ENCODE measurements at places on chromosomes 3 and 15.

- no peak for DNase-seq
These were observed 421.8 kb downstream of the NLGN1 start for GRCh38 chr3:173819368-173819767.

DNA sequence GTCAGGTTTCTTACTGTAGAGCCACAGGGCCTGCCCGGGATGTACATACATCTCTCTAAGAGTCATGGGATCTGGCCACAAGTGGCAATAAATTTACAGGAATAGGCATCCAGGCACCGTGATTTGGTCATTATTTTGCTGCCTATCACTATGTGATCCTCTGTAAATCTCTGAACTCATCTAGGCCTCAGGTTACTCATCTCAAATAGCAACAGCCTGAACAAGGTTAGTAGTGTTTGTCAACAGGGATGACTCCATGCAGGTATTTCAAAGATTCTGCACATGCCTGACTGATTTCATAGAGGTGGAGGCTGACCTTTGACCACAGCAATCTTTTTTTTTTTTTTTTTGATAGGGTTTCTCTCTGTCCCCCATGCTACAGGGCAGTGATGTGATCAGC lies 88.8 kb upstream of the TBL1XR1 start:
- peak; percentile 77 for DNase-seq

DNA sequence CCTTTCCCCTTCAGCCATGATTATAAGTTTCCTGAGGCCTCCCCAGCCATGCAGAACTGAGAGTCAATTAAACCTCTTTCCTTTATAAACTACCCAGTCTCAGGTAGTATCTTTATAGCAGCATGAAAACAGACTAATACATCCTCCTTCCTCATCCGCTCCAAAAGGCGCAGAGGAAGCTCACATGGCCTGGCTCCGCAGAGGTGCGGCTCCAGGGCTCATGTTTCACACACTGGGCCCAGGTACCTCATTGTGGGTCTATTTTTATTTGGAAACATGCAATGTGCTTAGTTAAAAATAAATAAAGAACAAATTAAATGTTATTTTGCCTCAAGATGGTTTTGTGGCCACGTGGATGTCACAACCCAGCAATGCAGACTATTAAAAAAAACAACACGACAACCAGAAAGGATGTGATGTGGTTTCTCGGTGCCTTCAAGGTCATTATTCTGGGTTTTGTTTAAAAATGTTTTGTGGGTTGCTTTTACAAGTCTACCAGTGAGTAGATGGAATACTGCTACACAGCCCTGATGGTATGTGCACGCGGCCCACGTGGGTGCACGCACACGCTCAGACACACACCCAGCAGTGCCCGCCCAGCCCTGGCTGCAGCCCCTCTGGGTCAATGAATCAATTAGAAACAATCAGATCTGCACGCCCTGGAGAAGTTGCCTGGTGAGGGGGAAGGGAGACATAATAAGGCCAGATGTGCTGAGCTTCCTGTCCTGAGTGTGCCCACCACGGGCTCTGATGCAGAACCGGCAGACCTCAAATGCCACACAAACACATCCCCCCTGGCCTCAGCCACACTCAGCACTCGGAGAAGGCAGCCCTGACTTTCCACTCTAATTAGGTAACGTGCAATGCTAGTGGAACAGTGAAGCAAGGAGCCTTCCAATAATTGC lies 140.1 kb downstream of the ADAMTS17 start:
- DNase-seq, result peak; percentile 48

GRCh38 chr3:146454796-146455195 lies 14.6 kb downstream of the PLSCR2 start:
- DNase-seq, result no peak

DNA sequence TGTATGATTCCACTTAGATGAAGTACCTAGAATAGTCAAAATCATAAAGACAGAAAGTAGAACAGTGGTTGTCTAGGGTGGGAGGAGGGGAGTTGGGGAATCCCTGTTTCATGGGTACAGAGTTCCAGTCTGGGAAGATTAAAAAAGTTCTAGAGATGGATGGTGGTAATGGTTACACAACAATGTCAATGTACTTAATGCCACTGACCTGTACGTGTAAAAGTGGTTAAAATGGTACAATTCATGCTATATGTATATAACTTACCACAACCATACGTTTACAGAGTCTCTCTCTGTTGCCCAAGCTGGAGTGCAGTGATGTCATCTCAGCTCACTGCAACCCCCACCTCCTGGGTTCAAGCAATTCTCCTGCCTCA lies 6.5 kb downstream of the SFMBT1 start:
- DNase-seq, result no peak

- no peak for DNase-seq
These were observed 211.4 kb downstream of the NR1D2 start for GRCh38 chr3:24156466-24156865.

DNA sequence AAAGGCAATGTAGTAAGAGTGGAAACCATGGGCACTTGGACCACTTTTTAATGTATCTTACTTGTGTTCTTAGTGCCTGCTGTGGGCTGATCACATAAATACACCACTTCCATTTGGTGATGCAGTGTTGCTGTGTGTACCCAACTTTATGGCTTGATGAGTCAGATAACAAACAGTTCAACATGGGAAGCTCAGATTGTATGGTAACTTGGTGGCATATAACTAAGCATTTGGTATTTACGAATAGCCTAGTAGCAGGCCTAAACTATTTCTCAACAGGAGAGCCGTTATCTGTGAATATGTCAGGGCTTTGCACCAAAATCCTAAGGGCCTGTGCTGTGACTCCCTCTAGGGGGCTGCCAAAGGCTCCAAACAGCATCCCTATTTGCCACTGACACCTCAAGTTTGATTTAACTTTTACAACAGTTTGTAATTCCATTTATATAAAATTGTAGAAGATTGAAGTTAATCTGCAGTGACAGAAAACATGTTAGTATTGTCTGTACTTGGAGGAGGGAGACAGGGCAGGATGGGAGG lies 640.4 kb upstream of the CADM2 start:
- DNase-seq, result no peak

GRCh38 chr3:184335661-184336546 lies 1.5 kb upstream of the FAM131A start:
- DNase-seq, result peak; percentile 94

- DNase-seq, result no peak
These were observed 207.0 kb upstream of the NSMCE3 start for GRCh38 chr15:29476503-29477080.

- DNase-seq, result no peak
These were observed 30.4 kb downstream of the SLC6A20 start for GRCh38 chr3:45765958-45766357.

DNA sequence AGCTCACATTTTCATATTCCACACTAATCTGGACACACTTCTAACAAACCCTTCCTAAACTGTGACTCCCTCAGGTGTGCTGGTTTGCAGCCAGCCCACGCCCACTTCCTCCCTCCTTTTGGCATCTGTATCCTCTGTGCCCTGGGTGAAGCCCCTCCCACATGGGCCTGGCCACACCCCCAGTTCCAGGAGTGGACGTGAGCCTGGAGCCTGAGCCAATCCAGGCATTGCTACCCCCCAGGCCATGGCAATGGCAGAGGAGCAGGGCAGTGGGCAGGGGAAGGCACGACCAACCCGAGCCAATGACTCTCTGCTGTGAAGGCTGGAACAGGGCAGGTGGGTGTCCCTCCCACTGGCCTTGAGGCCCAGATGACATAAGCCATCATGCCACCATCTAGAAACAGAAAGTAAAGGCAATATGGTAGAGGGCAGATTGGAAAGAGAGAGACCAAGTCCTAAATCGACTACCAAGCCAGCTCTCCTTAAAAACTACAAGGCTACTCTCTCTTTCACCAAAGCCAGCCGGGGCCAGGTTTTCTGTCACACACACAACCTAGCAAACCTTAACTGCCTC lies 18.6 kb downstream of the FAM174B start:
- DNase-seq, result no peak

DNA sequence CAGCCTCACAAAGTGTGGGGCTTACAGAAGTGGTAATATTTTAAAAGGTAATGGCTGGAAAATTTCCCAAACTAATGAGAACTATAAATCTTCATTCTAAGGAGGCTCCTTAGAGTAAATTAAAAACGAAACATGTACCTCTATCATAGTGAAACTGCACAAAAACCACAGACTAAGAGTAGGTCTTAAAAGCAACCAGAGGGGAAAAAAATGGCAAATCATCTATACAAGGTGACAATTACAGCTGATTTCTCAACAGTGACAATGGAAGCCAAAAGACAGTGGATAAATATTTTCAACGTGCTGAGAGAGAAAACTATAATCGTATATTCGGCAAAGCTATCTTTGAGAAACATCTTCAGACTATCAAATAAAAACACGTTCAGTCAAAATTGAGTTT lies 20.6 kb downstream of the HEG1 start:
- DNase-seq, result no peak

DNA sequence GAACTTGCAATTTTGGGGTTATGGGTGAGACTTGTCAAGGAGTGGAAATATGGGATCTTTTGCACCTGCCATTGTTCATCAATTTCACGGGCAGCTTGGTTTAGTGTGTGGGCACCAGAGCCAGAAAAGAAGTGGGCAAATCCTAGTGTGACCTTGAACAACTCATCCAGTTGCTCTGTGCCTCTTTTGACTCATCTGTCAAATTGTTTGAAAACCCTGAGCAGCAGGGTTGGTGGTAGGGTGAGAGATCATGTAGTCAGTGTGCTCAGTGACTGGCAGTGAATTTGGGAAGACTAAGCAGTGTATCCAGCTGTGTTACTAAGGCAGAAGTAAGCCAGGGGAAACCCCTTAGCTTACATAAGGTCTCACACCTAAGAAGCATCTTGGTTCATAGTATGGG lies 293.0 kb upstream of the TRIM42 start:
- DNase-seq, result no peak

- no peak for DNase-seq
These were observed 13.7 kb downstream of the CTDSPL2 start for GRCh38 chr15:44441095-44441501.

- no peak for DNase-seq
These were observed 193.2 kb downstream of the PDCD6IP start for GRCh38 chr3:33991673-33992072.

DNA sequence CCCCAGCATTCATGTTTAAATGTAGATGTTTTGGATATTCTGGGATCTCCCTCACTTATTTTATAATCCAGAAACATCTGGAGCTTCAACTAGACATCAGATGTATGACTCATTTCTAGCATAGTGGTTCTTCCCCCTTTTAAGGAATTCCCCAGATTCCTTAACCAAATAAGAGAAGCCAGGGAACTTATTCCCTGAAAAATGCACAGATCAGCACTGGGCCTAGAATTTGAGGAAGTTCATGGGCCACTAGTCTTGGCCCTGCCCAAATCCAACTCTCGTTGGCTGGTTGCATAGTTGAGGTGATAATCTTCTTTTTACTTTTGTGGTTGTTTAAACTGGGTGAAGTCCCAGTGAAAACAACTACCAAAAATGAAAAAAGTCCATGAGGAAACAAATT lies 20.4 kb downstream of the RARRES1 start:
- DNase-seq, result no peak

DNA sequence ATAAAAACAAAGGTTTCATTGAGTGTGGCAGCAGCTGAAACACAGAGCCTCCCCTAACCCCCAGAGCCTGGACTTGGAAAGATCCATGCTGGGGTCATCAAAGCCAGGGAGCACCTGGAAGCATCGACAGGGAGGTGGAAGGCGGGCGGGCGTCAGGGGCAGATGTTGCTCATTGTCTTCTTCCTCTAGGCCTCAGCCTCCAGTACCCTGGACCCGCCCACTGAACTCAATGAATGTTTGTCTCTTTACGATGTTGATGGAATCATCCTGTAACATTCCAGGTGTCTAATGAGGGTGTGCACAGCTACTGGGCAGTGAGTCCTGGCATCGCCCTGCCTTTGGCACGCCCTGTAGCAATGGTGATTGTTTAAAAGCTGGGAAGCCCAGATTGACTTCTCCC lies 9.8 kb downstream of the GP5 start:
- DNase-seq, result no peak

DNA sequence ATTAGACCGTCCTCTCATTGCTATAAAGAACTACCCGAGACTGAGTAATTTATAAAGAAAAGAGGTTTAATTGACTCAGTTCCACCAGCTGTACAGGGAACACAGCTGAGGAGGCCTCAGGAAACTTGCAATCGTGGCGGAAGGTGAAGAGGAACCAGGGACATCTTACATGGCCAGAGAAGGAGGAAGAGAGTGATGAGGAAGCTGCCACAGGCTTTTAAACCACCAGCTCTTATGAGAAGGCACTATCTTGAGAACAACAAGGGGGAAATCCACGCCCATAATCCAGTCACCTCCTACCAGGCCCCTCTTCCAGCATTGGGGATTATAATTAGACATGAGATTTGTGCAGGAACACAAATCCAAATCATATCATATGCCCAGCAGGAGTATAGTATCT lies 138.5 kb downstream of the ALCAM start:
- no peak for DNase-seq

GRCh38 chr3:11604139-11604892 lies 39.4 kb downstream of the VGLL4 start:
- DNase-seq, result no peak

Measured in small intestine (tissue), 16 donors.